Left lung (tissue), 14 donors: ENCODE measurements at places on chromosomes 3 and 15.

DNA sequence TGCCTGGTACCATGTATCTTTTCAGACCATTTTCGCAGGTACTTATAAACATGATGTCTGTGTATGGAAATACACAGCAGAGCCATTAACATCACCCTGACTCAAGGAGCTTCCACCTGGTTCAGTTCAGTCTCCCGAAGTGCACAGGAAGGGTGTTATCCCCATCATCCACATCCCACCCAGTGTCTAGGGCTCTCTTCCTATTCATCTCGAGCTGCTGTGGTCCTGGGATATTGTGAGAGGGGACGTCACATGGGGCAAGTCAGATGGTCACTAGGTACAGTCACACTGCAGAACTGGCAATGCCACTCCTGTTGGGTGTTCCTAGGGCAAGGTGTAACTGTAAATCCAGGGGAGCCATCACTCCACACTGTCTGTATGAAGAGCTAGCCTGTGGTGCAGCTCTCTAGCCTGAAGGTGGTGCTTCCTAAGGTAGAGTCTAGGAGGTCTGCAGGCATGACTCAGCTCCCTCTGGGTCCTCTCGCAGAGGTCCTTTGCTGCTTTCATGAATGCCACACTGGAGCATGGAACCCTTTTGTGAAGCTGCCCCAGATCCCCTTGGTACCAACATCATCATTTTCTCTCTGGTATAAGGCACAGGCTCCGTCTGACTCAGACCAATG, 13.9 kb downstream of the ISLR2 start:
- no peak overlapping the region for H3K27ac ChIP-seq
- H3K4me3 ChIP-seq: no peak overlapping the region
- no peaks in the 10 kb centered on the region for H3K4me1 ChIP-seq
- no peaks in the 10 kb centered on the region for H3K36me3 ChIP-seq
- DNase-seq: no peak

DNA sequence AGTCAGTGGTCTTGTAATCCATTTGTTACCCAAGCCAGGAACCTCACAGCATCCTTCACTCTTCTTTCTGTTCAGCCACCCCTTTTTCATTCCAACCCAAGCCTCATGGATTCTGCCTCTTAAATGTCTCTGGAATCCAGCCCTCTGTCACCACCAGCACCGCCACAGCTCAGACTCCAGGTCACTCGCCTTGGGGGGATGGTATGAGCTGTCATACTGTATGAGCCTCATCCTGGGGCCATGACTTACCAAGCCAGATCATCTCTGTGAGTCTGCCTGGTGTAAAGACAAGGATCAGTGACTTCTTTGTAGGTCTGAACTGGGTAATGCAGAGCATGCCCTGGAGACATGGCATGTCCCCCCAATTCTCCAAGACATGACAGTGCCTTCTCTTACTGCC, 79.6 kb downstream of the PGPEP1L start:
- peak overlapping the region; percentile 39 for H3K27ac ChIP-seq
- no peak for DNase-seq
- no peaks in the 10 kb centered on the region for H3K27me3 ChIP-seq
- H3K4me3 ChIP-seq: no peak overlapping the region

DNA sequence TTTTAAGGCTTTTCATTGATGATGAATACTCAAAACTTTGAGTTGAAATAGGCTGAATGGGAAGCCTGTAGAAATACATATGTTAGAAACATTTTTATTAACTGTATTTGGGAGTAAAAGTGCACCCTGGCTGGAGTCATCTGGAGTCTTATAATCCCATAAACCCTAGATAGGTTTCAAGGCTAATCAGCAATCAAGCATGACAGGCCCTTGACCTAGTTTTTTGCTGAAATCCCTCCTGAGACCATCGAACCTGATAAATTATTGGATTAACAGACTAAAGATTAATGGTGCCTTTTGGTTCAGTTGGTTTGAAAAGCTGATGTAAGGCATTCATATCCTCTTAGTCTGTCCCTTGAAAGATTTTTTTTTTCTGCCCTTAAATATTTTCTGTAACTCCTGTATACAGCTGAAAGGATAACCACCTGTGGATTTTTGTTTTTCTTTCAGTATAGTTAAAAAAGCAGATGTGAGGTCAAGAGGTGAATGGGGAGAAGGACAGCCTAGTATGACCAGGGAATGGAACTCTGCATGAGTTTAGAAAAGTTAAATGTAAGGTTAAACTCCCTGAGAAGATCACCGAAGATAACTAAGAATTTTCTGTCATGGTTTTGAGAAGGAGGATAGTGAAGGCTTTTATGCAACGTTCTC, 69.4 kb upstream of the STXBP5L start:
- no peak for DNase-seq
- no peaks in the 10 kb centered on the region for H3K36me3 ChIP-seq
- no peak overlapping the region for H3K4me3 ChIP-seq
- no peak overlapping the region for H3K27ac ChIP-seq

DNA sequence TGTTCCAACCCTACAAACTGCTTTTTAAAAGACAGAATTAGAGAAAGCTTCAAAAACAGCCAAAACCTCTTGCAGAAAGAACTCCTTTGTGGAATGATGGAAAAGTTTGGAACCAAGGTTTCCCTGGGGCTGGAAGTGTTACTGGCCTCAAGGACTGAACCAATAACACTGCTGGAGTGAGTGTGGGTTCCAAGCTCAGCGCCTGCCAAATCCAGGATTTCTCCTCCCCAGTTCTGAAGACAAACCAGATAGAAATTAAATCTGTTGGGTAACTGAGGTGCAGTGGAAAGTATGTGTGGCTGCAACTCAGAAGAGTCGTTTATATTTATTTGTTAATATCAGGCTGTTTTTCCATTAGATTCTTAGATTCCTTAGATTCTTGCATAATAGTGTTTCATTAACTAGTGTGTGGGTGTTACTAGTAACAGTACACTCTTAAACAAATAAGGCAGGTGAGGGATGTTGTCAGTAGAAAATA, 66.5 kb upstream of the FNDC3B start:
- no peak overlapping the region for H3K4me3 ChIP-seq
- no peaks in the 10 kb centered on the region for H3K27me3 ChIP-seq
- peaks cover 8% of the 10 kb centered on the region for H3K4me1 ChIP-seq
- no peak overlapping the region for H3K27ac ChIP-seq
- H3K36me3 ChIP-seq: no peaks in the 10 kb centered on the region

- no peak for DNase-seq
- H3K4me3 ChIP-seq: no peak overlapping the region
- H3K27me3 ChIP-seq: no peaks in the 10 kb centered on the region
- H3K36me3 ChIP-seq: no peaks in the 10 kb centered on the region
- H3K4me1 ChIP-seq: no peaks in the 10 kb centered on the region
These were observed 810.3 kb downstream of the ROBO1 start for GRCh38 chr3:78957456-78957855.

GRCh38 chr3:135155228-135155627, 360.2 kb downstream of the EPHB1 start:
- H3K4me1 ChIP-seq: no peaks in the 10 kb centered on the region
- no peak overlapping the region for H3K27ac ChIP-seq
- no peaks in the 10 kb centered on the region for H3K27me3 ChIP-seq
- no peak overlapping the region for H3K4me3 ChIP-seq
- no peaks in the 10 kb centered on the region for H3K36me3 ChIP-seq
- no peak for DNase-seq

GRCh38 chr3:186021673-186022362, 84.0 kb upstream of the TRA2B start:
- no peaks in the 10 kb centered on the region for H3K27me3 ChIP-seq
- no peak overlapping the region for H3K4me3 ChIP-seq
- DNase-seq: no peak

GRCh38 chr3:177921153-177921552, 615.1 kb upstream of the KCNMB2 start:
- no peak overlapping the region for H3K4me3 ChIP-seq

DNA sequence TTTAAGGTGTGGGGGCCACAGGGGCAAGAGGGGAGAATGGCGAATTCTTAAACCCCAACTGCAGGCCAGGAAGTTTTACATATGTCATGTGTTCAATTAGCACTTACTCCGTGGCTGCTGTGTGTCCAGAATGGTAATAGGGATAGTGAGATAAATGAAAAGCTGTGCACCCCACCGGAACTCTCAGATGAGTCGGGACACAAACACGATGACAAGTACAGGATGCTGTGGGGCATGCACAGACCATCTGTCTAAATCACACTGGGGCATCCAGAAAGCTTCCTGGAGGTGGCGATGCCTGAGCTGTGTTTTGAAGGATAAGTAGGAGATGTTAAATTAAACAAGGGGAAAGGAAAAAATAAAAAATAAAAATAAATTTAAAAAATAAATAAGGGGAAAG, 18.3 kb upstream of the TMEM158 start:
- H3K4me3 ChIP-seq: no peak overlapping the region
- no peak for DNase-seq
- no peaks in the 10 kb centered on the region for H3K36me3 ChIP-seq
- H3K4me1 ChIP-seq: no peaks in the 10 kb centered on the region
- no peak overlapping the region for H3K27ac ChIP-seq

DNA sequence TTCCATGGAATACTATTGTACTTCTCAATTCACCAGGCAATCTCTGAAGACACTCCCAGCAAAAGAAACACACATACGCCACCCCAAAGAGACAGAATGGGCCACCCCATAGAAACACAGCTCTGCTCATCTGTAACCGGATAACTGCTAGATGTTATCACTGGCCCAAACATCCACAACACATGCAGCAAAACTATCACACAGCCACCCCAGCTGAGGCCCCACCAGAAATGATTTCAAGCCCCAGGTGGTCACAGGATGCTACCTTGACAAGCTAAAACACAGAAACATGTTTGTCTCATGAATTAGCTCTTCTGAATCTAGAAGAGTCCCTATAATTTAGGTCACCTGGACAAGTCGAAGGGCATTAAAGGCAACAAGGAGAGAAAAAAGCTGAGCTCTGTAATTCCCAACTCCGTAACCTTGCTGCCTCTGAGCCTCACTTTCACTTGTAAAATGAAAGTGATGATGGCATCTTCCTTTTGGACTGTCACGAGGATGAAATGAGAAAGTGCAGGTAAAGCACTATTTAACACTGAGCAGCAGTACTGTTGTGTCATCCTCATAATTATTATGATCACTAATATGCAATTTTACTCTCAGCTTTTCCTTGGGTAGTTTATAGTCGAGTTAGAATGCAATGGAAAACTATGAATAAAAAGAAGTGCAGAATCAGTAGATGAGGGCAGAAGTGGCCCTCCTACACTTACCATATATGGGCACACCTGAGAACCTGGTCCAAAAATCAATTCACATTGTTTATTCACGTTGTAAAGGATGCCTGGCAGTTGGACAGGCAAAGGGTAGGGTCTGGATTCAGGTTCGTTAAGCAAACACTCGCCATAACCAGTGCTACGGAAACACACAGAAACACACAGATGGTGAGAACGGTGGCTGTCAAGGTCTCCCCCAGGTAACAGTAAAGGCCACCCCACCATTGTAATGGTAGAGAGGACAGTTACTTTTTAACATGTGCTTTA, 38.6 kb downstream of the ADAMTS9 start:
- no peaks in the 10 kb centered on the region for H3K4me1 ChIP-seq
- H3K36me3 ChIP-seq: no peaks in the 10 kb centered on the region
- DNase-seq: no peak

- H3K4me1 ChIP-seq: no peaks in the 10 kb centered on the region
- DNase-seq: no peak
- no peak overlapping the region for H3K4me3 ChIP-seq
- H3K36me3 ChIP-seq: no peaks in the 10 kb centered on the region
- no peak overlapping the region for H3K27ac ChIP-seq
These were observed 246.6 kb upstream of the LRRC3B start for GRCh38 chr3:26375843-26376530.

DNA sequence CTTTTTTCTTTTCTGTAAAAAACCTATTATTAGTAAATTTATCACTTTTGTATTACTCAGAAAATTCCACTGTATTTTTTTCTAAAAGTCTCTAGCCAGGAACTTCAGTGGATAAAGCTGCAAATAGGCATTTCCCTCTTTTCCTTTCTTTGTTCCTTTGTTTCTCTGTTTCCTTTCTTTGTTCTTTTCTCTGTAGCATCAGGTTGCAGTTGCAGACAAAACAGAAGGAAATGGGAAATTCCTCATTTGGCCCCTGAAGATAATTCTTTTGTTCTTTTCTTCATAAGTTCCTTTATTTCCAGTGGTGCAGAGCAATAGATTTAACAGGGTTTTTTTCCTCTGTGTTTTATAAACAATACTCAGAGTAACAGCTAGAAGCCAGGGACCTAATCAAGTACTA, 416.5 kb downstream of the TBL1XR1 start:
- H3K4me1 ChIP-seq: no peaks in the 10 kb centered on the region
- no peak overlapping the region for H3K27ac ChIP-seq
- no peak overlapping the region for H3K4me3 ChIP-seq
- no peaks in the 10 kb centered on the region for H3K36me3 ChIP-seq
- no peak for DNase-seq
